ENCODE measurements at places on chromosomes 4 and X.

- no peak for DNase-seq
Measured at GRCh38 chr4:151786158-151786495, 25.3 kb upstream of the GATB start.

- no peak for DNase-seq
Measured at GRCh38 chrX:94178145-94178788, 504.3 kb downstream of the FAM133A start.

DNA sequence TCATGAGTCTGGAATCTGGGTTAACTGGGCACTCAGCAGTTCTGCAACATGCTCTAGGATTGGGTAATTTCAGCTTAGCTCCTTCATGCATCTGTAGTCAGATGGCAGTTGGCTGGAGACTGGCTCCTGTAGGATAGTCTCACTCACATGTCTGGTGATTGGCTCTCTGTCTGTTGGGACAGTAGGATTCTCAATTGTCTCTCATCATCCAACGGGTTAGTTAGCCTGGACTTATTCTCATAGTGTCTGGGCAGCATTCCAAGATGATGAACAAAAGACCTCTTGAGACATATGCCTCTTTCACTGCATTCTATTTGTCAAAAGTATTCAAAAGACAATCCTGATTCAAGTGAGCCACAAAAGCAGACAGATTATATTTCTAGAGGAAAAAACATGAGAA lies 795.6 kb upstream of the GALNTL6 start:
- DNase-seq: no peak

DNA sequence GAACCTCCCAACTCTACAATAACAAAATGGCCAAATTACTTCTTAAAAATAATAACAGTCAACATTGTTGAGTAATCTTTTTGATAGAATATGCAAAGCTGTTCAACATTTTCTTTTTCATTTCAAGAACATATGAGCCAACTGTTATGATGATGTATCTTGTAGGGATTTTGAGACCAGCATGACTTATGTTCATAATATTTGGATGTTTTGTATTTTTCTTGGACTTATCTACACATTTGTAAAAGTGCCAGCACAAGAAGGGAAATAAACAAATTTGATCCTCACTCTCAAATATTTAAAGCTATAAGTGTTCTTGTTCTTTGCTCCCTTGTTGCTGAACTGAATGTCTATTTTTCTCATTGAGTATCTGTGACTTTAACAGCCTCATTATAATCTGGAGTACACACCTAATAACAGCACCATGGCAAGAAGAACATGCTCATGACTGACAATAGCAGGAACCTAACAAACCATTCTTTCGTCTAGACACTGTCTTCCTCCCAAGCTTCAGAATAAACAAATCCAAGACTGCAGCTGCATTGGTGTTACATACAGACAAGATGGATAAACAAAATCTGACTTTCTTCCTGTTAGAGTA lies 1049.7 kb downstream of the FAT4 start:
- DNase-seq: no peak

GRCh38 chr4:184664445-184665210 lies 15.1 kb downstream of the PRIMPOL start:
- DNase-seq: no peak

- no peak for DNase-seq
Measured at GRCh38 chr4:2076908-2077536, 17.9 kb downstream of the NAT8L start.

GRCh38 chrX:140433582-140433981 lies 71.3 kb downstream of the SOX3 start:
- no peak for DNase-seq

- no peak for DNase-seq
Measured at GRCh38 chr4:150943818-150944217, 71.3 kb downstream of the LRBA start.

GRCh38 chr4:183554346-183554686 lies 49.5 kb downstream of the ING2 start:
- no peak for DNase-seq

DNA sequence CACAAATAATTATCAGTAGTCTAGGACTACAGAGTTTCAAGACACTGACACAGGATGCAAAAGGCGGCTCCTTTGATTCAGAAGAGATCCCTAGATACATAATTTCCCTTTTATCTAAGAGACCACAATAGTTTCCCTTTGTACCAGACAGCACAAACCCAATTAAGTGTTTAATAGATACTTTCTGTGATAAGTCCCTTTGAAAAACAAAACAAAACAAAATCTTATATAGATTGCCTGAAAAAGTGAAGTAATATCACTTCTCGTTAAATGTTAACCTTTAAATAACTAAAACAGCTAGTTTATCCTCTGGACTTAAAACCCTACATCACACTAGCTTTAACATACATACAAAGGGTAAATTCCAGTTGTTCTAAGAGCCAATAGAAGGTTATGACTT lies 49.9 kb downstream of the APBB2 start:
- DNase-seq: no peak

- DNase-seq: no peak
Measured at GRCh38 chrX:68402094-68402493, 31.2 kb downstream of the OPHN1 start.

- DNase-seq: no peak
Measured at GRCh38 chr4:157057218-157057617, 18.7 kb upstream of the GLRB start.

DNA sequence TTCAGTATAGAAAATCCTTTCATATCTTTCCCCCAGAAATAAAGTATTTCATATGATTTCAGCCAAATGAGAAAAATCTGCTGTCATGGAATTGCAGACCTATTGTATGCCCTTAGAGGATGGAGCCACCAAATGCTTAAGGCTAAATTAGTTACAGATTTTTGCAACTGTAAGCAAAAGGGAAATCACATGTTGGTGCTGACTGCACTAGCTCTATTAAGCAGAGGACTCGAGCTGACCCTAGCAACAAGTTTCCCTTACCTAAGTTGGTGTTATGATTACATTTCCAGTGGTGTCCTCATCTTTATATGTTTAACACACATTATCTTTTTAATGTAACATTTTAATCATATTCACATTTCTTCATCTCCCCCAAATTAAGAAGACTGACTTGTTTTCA lies 58.3 kb upstream of the DOCK11 start:
- no peak for DNase-seq
